ENCODE measurements at places on chromosomes 7 and 10.

GRCh38 chr7:13852281-13852968 is 137.0 kb downstream of the ETV1 start:
- DNase-seq, result no peak

- DNase-seq, result peak; percentile 43
Measured at GRCh38 chr7:20791538-20792434, 5.1 kb upstream of the SP8 start.

GRCh38 chr7:135406918-135407317 is 103.0 kb downstream of the CNOT4 start:
- DNase-seq, result no peak

- DNase-seq, result no peak
Measured at GRCh38 chr7:158257001-158257400, 330.6 kb downstream of the PTPRN2 start.

- no peak for DNase-seq
Measured at GRCh38 chr7:127578036-127578684, 7.2 kb downstream of the GCC1 start.

GRCh38 chr7:28758186-28758585 is 199.9 kb downstream of the TRIL start:
- DNase-seq, result no peak

- no peak for DNase-seq
Measured at GRCh38 chr10:59793919-59794318, 40.7 kb upstream of the MRLN start.

DNA sequence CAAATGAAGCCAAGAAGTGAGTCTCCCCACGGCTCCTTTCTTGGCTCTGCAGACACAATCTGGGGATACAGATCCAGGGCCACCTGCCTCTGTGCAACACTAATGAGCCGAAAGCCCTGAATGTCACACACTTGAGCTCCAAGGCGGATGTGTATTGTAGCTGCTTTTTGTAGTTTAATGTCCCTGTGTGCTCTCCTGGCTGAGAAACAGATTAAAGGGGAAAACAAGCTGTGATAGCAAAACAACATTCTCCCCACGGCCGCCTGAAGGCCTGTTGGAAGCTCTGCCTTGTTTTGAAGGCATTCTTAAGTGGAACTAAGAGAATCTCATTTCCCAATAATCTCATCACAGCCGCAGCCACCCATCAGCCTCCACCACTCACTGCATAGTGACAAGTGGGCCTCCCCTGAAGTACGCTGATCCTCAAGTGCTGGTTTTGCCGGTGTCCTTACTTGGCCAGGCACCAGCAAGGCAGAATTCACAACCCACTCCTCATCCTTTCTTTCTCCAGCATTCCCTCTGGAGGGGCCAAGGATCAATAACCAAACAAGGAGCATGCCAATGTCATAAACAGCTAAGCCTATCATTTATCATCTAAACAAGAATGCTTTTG is 44.4 kb upstream of the AMPH start:
- no peak for DNase-seq

DNA sequence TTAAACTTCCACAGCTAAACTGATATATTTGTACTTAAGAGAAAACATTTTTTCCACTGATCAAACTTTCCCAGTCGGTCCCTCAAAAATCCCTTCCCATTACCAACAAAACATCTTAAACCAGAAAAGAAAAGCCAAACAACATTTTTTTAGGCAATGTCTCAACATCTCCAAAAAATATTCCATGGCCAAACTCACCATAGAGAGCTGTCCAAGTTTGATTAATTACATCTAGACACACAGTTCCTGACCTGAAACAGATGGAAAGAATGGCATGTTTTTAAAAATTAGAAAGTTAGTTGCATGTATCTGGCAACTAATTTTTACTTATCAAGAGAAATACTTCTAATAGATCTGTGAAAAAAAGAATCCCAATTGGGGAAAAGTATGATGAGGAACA is 95.4 kb downstream of the UBE2H start:
- no peak for DNase-seq

- peak; percentile 62 for DNase-seq
Measured at GRCh38 chr10:29618341-29619171, 16.2 kb downstream of the SVIL start.

DNA sequence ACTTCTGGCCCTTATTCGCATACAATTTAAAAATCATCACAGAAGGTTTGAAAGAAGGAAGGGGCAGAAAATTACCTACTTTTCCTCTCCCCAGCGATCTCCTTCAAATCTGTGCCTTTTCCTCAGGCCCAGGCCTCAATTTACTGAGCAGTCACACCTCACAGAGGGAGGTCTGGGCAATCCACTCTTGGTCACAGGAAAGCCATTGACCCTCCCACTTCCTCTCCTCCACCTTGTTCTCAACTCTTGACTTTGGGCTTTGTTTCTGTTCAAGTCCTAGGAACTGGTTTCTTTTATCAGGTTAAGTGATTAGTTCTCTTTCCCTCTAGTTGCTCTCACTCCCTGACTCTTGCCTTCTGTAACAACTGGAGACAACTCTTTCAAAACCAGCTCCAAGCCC is 37.0 kb upstream of the ATRNL1 start:
- no peak for DNase-seq

DNA sequence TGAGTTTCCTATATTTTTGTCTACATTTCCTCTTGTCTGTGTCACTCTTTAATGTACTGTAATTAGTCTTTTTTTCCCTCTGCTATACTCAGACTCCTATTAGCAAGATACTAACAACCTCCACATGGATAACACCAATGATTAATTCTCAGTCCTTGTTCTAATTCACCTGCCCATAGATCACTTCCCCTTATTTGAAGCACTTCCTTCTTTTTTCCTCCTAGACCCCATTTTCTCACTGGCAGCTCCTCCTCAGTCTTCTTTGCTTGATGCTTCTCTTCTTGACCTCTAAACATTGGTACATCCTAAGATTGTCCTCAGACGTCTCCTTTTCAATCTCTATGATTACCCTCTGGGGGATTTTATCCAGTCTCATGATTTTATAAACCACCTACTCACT is 98.2 kb upstream of the IMMP2L start:
- DNase-seq, result no peak
